ENCODE measurements at places on chromosomes 4 and X.

GRCh38 chr4:156662921-156663320 is 308.7 kb downstream of the PDGFC start:
- DNase-seq: peak; percentile 13

- peak; percentile 80 for DNase-seq
Observed at GRCh38 chr4:158729716-158730559, 6.7 kb upstream of the PPID start.

- DNase-seq: peak; percentile 54
Observed at GRCh38 chr4:31089815-31090214, 369.6 kb downstream of the PCDH7 start.

DNA sequence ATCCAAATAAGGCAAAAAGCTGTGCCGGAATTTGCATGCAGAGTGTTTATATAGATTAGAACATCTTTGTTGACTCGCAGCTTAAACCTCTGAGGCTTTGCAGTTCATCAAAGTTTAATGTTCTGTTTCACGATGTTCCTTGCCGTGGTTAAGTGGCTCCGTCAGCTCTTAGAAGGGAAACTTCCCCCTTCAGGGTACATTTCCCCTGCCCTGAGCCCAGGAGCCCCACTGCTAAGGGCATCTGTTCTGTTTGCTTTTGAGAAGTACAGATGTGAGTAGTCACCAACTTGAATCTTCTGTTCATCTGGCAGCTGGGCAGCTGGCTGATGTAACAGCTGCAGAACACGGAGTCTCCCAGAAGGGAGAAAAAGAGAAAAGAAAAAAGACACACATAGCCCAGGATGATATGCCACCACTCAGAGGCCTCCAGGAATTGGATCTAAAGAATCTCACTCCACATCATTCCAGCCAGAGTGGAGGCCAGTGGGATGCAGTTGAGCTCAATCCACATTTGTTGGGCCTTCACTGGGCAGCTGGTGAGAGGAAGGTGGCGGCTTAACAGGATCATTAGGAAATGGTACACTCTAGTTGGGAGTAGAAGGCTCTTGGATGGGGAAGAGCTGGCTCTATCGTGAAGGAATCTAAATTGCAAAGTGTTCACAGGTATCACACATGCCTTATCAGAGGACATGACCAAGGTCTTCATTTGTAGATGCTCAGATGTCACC is 178.7 kb upstream of the RBPJ start:
- peak; percentile 25 for DNase-seq

- DNase-seq: peak; percentile 39
Observed at GRCh38 chrX:102599951-102600579, 750 bp downstream of the ARMCX5 start.

GRCh38 chrX:71170660-71171059 is 26.0 kb downstream of the NLGN3 start:
- no peak for DNase-seq

DNA sequence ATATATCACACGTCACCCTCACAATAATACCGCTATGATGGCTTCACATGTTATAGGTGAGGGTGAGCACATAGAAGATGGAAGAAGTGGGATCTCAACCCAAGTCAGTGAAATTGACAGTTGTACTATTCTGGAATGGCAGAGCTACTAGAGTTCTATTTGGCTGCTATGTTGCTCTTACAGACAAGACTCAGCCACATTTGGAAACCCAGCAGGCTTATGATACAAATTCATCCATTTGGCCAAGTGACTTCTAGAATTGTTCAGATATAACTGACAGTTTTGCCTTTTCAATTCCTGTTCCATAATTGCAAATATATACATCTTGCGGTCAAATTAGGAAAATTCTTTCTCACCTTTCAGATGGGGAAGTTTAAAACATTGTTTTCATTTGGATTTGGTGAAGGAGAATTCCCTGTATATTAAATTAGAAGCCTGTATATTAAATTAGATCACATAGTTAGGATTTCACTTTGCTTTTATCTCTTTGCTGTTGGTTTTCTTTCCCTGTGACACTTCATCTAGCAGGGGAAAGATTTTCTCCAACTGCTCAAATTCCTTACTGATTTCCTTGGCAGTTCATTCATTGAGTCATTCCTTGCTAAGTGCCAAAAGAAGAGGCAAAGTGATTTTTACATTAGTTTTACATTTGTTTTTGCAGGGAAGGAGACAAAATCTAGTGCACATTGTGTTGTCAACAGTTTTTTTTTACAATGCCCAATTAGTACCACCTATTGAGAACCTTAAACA is 120.6 kb upstream of the TBC1D9 start:
- DNase-seq: peak; percentile 21

DNA sequence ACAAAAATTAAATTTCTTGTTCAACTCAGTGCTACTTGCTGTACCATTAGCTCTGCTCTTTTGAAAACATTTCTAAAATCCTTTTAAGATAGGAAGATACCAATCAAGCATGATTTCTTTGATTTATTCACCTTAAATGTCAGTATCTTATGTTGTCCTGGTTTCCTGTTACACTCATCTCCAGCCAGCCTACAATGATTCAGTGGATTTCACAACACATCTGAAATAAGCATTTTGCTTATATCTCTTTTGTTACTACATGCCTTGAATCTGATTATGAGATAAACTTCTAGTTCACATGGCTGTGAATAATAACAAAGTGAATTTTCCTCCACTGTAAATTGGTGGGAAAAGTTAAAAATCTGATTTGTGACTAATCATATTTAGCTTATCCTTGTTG is 112.5 kb upstream of the BMP3 start:
- DNase-seq: peak; percentile 20

DNA sequence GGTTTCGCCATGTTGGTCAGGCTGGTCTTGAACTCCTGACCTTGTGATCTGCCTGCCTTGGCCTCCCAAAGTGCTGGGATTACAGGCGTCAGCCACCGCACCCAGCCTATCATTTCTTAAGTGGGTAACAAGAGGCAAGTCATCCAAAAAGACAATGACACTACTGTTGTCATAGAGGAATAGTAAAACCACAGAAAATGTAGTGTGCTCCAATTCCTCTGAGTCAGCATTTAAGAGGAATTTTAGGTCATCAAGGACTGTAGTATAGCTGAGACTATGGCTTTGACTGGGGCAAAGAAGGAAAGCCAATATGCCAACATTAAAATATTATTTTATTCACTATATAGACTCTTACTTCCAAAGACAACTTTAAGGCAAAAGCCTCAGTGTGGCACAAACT is 48.4 kb downstream of the ATP8A1 start:
- DNase-seq: no peak

GRCh38 chr4:109752525-109752924 is 22.7 kb upstream of the PLA2G12A start:
- DNase-seq: no peak

All from fibroblast of pulmonary artery (primary cell).